Motor neuron (in vitro differentiated cells): ENCODE measurements at places on chromosomes 4 and X.

DNA sequence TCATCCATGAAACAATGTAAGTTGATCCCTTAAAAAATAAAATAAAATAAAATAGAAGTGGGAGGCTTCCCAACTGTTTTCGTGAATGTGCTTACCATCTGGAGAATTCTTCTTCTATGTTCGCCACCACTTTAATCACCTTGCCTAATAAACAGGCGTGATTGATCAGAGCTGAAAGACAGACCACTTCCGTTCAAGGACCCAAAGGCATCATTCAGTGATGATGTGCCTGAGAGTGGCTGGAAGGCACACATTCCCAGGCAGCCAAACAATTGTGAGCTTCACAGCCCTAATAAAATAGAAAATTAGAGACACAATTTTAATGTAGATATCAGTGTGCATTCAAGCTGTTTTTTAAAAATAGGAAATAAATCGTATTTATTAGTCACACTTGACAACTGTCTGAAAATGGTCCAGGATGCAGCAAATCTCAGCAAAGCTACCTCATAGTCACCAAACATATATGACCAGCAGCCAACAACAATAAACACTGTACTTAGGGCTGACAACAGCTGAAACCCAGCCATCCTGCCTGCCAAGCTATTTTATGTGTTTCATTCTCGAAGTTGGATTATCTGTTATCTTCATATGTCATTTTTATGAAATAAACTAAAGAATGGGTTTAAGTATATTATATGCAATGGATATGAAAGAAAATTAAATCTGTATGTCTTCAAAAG lies 163.2 kb upstream of the FAM9B start:
- ATAC-seq, result no peak

DNA sequence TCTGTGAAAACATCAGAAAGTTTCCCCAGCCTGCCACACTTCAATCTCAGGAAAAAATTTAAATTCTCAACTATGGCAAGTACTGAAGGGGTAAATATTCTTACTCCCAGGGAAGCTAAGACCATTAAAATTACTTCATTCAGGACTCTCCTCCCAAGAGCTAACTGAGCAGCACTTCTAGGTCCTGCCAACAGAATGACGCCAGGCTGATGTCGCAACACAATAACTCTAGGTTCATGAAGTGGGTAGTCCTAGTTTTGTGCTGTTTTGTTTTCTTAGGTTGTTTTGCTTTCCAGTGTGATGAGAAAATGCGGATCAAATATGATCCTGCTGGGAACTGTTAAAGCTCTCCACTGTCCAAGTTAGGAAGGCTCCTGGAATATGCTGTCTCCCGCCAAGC lies 180.0 kb downstream of the NKX6-1 start:
- no peak for ATAC-seq

- peak; percentile 93 for ATAC-seq
Observed at GRCh38 chrX:56729152-56729850, at the start of gene NBDY. Gene NBDY (plus strand): TSS chrX:56729243. CDS start chrX:56729354, 111 bp downstream.

GRCh38 chr4:86934147-86934770 lies 552 bp upstream of the AFF1 start:
- ATAC-seq, result no peak

GRCh38 chr4:182697094-182697493 lies 220.1 kb downstream of the DCTD start:
- no peak for ATAC-seq

DNA sequence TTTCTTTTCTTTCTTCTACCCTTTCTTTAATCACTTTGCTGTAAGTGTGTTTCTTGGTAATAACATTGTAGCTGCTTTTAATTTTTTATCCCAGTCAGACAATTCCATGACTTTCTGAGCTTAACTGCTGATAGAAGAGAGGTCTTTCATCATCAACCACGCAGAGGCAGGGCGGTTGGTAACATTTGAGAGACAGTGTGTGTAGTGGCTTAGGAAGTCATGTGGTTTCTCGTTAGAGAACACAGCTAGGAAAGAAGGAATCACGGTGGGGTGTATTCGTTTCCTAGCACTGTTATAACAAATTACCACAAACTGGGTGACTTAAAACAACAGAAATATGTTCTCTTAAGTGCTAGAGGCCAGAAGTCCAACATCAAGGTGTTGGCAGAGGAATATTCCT lies 11.5 kb downstream of the PRPS2 start:
- ATAC-seq, result no peak

GRCh38 chr4:89023140-89023539 lies 33.8 kb downstream of the FAM13A start:
- no peak for ATAC-seq

GRCh38 chr4:147638942-147639341 lies 21.7 kb downstream of the TMEM184C start:
- no peak for ATAC-seq

DNA sequence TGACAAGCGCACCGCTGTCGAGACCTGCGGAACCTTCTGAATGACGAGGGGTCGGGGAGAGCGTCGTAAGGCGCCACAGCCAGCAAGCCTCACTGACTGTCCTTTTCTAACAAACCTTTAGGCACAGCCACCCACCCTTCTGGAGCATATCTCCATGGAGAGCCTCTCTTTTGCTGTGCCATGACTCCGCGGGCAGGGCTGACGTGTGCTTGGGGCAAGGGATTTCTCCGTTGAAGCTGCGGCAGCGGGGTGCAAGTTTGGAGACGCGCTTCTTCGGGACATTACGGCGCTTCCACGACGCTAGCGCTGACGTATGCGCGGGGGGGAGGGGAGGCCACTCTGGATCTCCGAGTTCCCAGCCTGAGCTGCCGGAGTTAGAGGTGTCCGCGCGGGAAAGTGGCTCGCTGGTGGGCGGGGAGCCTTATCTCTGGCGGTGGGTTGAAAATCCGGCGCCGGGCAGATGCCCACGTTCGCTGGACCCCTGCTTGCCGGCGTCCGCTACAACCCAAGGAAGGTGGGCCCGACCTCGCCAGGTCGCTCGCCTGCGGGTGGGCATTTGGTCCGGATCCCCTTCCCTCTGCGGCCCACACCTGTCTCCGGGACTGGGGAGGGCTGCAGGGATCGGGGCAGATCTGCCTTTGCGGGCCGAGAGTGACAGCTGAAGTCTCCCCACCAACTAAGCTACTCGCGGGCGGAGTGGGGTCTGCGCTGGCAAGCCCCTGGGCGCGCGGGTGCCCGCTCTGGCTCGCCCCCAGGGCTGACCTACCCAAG lies 543 bp upstream of the SLC10A7 start:
- ATAC-seq, result peak; percentile 84

- ATAC-seq, result no peak
Observed at GRCh38 chrX:40094900-40095582, 2.7 kb downstream of the BCOR start.

DNA sequence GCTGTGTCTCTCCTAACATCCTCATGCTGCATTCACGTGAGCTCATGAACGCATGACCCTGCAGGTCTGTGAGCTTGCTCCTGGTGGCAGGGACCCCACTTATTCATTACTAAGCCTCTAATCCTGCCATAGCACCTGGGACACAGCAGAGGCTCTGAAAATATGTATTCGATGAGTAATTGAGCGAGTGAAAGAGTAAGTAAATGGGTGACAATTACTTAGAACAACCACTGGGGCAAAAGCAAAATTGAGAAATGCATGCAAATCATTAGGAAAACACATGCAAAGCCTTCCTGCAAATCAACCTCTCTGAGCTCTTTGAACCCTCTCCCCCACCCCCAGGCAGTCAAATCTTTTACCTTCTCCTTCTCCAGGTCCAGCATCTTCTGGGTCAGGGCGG lies 23.6 kb upstream of the C4orf50 start:
- no peak for ATAC-seq

GRCh38 chrX:75181721-75182120 lies 25.6 kb upstream of the ABCB7 start:
- ATAC-seq, result peak; percentile 60

DNA sequence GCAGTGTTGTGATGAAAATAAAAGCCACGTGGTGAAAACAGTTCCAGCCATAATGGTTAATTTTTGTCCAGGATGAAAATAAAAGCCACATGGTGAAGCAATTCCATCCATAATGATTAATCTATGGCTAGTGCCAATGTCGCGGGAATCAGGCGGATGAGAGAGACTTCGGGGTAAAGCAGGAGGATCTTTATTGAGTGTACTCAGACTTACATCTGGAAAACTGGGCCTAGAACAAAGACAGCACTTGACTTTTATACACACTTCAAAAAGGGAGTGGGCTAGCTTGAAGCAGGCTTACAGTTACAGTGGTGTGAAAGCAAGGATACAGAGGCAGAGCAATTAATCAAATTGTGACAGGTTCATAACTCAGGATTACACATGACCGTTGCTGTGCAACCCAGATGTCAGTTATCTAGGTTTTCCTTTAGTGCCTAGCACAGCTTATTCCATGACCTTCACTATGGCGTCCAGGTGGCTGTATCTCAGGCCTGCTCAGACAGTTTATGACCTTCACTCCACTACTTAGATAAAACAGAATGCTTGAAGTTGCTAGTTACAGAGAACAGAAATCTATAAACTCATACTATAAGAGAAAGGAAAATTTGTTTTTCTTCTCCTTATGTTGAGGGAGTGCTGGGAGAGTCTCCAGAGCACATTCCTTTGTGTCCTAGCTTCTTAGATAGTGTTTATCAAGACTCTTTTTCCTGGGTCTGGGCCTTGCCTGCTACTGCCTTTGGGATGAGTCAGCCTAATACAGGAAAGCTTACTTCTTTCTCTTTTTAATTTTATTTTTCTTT lies 5.9 kb upstream of the PLA2G12A start:
- no peak for ATAC-seq

- ATAC-seq, result no peak
Observed at GRCh38 chrX:46754586-46755061, 4.3 kb downstream of the SLC9A7 start.

GRCh38 chr4:105179539-105180401 lies 33.1 kb downstream of the TET2 start:
- peak; percentile 79 for ATAC-seq

DNA sequence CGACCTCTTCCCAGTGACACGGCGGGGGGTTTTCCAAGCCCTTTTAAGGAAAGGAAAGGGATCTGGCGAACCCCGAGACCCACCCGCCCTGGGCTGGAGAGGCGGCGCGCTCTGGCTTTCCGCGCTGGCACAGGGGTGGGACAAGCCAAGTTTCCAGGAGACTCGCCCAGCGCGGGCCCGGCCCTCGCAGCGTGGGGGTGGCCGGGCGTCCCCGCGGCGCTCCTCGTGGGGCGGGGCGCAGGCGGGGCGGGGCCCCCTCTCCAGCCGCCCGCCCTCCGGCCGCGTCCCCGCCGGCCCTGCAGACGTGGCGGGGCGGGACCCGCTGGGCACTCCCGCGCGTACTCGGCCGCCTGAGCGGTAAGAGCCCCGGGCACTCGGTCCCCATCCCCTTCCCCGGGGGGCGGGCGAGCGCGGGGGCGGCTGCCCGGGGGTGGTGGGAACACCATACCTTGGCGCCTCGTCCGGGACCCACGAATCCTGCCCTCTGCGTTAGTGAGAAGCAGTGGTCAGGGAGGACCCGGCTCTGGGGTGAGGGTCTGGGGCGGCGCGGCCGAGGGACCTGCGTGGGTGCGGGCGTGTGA lies at the start of gene FAM114A1:
Gene FAM114A1, plus strand, starts transcription at position 329 of the 581 bp plus-strand sequence. CDS start 10,273 bp downstream, outside the sequence.
- ATAC-seq, result peak; percentile 95

GRCh38 chrX:78997870-78998558 lies 52.8 kb downstream of the P2RY10 start:
- ATAC-seq, result no peak

GRCh38 chr4:38980903-38981676 lies 51.1 kb downstream of the TMEM156 start:
- peak; percentile 7 for ATAC-seq

GRCh38 chrX:153499876-153500275 lies 5.1 kb downstream of the BGN start:
- no peak for ATAC-seq

DNA sequence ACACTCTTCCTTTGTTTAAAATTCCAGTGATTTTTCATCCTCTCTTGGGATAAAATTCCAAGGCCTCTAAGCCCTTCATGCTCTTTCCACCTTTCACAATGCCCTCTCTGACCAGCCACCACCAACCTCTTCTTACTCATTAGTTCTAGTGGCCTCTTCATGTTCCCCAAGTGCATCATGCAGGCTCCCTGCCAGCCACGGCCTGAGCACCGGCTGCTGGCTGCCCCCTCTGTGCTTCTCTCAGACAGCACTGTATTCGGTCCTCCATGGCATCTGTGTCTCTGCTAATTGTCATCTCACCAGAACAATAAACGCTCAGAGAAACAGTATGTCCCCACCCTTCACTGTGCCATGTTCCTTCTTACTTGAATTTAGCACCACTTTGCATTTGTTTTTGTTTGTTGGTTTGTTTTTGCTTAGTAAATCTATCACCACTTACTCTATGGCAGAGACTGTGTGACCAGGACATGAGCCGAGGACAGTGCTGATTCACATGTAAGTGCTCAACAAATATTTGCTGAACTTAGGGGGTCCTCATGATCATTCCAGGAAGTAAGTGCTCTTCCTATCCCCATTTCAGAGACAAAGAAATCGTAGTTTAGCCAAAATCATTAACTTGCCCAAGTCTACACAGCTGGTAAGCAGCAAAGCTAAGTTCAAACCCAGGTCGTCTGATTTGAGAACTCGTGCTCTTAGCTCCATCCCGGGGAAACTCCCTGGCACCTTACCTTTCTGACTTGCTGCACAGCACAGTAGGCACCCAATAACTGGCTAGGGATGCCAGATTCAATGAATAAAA lies 77.1 kb upstream of the UCP1 start:
- no peak for ATAC-seq

DNA sequence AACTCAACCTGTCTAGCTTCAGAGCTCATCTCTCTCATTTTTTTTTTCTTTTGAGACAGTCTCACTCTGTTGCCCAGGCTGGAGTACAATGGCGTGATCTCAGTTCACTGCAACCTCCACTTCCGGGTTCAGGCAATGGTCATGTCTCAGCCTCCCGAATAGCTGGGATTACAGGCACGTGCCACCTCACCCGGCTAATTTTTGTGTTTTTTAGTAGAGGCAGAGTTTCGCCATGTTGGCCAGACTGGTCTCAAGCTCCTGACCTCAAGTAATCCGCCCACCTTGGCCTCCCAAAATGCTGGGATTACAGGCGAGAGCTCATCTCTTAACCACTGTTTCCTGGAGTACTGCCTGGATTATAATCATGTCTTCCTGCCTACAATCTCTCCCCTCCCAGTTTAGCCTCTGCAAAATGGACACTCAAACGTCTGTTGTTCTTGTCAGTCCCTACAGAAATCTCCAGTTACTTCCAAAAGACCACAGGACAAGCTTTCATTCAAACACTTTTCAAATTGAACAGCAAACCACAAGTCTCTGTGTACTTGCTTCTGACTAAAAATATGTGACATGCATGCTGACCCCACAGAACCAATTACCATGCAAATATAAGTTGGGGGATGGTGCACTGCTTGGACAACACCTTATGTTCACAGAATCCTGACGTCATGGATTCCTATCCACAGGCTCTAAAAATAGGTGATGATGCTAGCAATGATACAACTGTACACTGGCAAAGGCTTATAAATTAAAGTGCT lies 137.2 kb downstream of the SH3KBP1 start:
- ATAC-seq, result peak; percentile 98

GRCh38 chr4:145081756-145082155 lies 16.2 kb downstream of the ANAPC10 start:
- no peak for ATAC-seq
